GM13976 (cell line): ENCODE measurements at places on chromosomes 7 and 10.
A peak's percentile ranks its signal among the peaks of the same experiment; 100 is the strongest.

- peak; percentile 15 for DNase-seq
Observed at GRCh38 chr10:69633673-69634635, 3.9 kb downstream of the FAM241B start.

GRCh38 chr10:96082748-96083147, 39.4 kb downstream of the CCNJ start:
- DNase-seq, result no peak

GRCh38 chr10:86665218-86665607, 3.1 kb upstream of the LDB3 start:
- no peak for DNase-seq

DNA sequence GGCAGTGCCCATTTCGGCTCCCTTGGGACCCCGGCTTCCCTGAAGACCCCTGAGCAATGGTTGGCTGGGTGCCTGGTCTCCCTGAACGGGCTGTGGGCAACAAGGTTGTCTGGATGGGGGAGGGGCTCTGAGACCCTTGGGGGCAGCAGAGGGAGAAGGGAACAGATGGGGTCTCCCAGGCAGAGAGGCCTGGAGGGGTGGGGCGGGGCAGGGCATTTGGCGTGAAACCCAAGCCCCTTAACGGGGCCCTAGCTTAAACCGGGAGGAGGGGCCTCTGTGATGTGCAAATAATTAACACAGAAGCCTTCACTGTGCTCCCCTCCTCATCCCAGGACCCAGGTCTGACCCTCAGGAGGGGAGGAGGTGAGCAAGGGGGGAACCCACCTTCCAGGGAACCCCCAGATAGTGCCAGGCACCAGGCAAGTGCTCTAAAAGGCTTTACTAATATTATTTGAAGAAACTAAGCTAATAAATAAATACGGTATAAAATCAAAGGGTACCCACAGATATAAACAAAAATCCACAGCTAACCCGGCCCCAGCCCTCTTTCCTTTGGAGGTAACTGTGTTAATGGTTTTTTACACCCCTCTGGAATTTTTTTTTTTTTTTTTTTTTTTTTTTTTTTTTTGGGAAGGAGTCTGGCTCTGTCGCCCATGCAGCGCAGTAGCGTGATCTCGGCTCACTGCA, 170.8 kb downstream of the RNF216 start:
- no peak for DNase-seq

DNA sequence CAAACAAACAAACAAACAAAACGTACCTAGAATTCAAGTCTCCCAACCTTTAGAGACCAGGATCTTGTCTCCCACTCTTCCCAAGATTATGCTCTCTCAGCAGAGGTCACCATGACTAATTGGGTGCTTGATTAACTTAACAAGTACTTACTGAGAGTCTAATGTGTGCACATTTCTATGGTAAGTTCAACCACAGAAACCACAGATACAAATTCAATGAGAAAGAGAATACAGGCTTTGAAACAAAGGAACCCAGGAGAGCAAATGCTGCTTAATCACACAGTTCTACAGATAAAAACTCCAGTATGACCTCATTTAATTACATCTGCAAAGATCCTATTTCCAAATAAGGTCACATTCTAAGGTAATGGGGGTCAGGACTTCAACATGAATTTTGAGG, 142.8 kb downstream of the DNAJC1 start:
- DNase-seq, result no peak

GRCh38 chr10:22442468-22442867, 97.2 kb downstream of the SPAG6 start:
- DNase-seq, result no peak

DNA sequence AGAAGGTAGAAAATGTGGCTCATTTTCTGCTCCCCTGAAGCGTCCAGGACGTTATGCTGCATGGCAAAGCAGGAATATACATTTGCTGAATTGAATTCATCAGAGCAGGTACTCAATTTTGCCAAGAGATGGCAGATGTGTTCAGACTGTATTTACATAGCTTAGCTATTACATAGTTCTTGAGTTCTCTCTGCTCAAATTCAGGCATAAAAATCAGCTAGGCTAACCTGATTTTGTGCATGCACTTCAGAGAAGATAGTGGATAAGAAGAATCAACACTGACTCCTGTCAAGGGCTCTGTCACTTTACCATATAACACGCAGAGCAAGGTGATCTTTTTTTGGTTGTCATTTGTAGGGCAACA, 209.2 kb upstream of the FAM3C start:
- no peak for DNase-seq

GRCh38 chr10:122130474-122131110, 140.5 kb upstream of the BTBD16 start:
- DNase-seq, result no peak

GRCh38 chr7:106640368-106641141, 20.4 kb downstream of the CCDC71L start:
- no peak for DNase-seq

DNA sequence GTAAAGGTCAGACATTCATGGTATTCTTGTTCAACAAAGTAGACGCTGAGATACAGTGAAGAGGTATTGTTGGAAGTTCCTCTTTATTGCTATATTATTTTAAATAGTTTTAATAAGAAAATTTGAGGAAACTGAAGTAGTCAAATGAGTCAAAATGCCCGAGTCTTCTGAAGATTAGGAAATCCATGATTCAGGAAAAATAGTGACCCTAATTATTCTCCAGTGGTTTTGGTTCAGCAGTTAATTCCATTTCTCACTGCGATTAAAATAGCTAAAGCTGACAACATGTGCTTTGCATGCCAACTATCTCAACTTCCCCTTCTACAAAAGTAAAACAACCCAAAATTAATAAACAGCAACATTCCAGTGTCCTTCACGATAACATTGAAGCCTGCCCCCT, 32.7 kb upstream of the PFKP start:
- no peak for DNase-seq

DNA sequence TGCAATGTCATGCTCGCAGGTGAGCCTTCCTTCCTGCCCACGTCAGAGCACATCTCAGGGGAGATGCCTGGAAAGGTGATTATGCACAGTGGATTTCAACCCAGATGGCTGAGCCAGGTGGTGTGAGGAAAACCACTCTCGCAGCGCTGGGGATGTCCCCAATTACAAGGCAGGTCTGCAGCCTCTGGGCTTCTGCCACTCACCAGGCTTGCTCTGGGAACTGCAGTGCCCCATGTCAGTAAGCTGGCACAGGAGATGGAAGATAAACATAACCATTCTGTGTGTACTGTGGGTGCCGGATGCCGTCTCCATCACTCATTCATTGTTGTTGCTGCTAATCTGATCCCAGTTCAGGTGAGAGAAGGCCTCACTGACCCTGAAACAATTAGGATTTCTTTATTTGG, 222.9 kb upstream of the PITRM1 start:
- DNase-seq, result no peak

DNA sequence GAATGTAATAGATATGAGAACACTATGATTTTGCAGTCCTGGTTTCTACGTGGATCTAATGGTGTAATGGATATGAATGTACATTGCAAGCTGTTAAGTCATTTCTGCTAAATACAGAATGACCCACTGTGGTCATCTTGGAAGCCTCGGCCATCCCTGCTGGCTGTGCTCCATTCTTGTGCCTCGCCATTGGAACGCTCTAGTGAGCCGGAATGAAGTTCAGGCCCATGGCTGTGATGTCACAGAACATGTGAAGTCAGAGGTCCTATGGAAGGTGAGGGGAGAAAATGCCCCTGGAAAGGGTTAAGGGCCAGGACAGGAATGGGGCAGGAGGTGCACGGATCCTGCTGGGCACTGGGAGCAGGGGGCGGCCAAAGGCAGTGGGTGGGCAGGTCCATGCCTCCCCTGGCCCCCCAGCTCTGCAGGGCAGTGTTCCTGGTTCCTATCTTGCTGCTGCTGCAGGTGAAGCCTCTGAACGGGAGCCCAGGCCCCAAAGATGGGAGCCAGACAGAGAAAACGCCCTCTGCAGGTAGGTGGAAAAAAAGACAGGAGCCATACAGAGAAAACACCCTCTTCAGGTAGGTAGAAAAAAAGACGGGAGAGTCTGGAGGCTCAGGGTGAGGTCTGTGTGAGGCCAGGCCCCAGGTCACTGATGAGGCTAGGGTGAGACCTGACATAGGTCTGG, at the start of gene LLCFC1:
Gene LLCFC1, plus strand, starts transcription at position 259 of the 685 bp plus-strand sequence. Its CDS starts 138 bp downstream, at position 397.
- DNase-seq, result peak; percentile 58

- DNase-seq, result no peak
Observed at GRCh38 chr7:22129819-22130580, 184.3 kb upstream of the CDCA7L start.

GRCh38 chr7:42913591-42913990, 1.7 kb upstream of the C7orf25 start:
- no peak for DNase-seq

DNA sequence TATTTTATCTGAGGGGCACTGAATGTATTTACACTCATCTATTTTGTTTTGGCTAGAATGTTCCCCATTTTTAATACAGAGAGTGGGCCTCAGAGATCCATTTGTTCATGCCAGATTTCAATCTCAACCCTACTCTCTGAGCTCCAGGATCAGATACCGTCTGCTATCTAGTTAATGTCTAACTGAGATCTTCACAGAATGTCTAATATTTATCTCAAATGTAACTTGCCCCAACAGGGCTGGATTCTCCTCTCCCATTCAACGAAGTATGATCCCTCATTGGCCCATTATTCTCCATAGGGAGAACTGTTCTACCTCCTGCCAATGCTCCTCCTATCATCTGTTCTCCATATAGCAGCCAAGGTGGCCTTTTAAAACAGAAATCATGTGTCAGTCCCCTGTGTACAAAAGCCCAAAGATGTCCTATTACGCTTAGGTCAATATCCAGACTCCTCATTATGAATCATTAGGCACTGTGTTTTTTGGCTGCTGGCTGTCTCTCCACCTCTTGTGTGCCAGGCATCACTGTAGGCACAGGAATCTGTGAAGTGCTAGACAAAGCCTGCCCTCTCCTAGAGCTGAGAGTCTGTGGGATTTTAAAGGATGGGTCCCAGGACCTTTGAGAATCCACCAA, 169.3 kb upstream of the AGK start:
- DNase-seq, result no peak

- no peak for DNase-seq
Observed at GRCh38 chr10:69268761-69269416, 9.4 kb upstream of the HK1 start.

GRCh38 chr10:88835910-88836221, 15.8 kb downstream of the ANKRD22 start:
- no peak for DNase-seq

- DNase-seq, result no peak
Observed at GRCh38 chr10:124342136-124342820, 76.4 kb downstream of the OAT start.

DNA sequence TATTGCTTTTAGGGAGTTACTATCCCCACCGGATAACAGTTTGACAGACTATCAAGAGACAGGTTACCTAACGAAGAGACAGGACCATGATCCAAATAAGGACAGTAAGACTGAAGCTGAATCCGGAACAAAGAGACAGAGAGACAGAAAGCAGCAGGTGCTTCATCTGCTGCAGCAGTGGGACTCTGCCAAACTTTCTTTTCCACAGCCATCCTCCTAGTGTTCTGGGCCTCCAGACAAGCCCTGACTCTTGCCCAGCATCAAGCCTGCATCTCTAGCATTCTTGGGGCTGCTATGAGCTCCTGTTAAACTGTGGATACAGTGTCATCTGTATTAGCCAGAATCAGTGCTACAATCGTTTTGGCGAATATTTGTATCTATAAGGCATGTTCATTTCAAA, 761.7 kb downstream of the GRID1 start:
- DNase-seq, result no peak

GRCh38 chr7:37476881-37477450, 28.3 kb upstream of the ELMO1 start:
- no peak for DNase-seq

GRCh38 chr7:1242256-1242605, 9.6 kb downstream of the UNCX start:
- no peak for DNase-seq

DNA sequence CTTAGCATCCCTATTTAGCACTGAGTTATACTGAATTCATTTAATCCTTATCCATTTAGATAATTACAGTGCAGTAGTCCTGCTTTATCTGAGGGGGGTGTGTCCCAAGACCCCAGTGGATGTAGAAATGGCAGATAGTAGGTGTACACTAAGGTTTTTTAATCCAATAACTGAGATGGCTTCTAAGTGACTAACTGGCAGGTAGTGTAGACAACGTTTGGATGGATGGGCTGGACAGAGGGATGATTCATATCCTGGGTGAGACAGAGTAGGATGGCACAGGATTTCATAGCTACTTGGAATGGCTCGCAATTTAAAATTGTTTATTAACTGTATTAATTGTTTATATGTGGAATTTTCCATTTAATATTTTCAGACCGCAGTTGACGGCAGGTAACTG, 295.6 kb downstream of the CCDC3 start:
- no peak for DNase-seq

GRCh38 chr7:109996927-109997326, 1094.0 kb upstream of the LRRN3 start:
- DNase-seq, result no peak

DNA sequence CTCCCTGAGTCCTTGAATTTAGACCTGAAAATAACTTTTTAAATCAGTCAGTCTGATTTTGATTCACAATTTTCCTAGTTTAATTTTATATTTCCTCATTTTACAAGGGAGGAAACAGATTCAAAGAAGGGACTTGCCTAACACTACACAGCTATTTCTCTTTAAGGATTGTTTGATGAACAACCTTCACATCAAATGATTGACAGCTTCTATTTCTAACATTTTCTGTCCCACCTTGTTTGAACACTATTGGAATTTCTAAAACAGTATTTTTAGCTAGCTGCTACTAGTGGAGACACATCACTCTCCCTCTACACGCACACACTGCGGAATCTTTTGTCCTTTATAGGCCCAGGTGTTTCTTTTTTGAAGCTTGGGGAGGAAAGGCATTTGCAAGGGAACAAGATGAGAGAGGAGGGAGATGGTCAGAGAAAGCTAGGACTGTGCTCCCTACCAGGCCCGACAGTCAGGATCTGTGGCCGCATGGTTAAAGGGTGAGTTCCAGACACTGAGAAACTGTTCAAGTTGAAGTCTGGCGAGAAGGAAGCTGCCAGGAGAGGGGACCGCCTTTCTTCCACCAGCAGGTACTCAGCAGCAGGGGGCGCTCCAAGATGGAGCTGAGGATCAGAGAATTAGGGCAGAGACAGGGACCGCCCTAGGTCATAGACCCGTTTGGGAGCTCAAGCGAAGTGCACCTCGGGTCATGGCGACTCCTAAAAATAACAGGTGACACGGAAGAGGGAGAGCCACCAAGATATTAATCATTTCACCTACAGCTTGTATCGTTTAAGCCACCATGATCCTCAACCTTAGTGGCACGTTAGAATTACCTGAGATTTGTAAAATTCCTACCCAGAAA, 49.7 kb downstream of the DNAJC12 start:
- peak; percentile 74 for DNase-seq

DNA sequence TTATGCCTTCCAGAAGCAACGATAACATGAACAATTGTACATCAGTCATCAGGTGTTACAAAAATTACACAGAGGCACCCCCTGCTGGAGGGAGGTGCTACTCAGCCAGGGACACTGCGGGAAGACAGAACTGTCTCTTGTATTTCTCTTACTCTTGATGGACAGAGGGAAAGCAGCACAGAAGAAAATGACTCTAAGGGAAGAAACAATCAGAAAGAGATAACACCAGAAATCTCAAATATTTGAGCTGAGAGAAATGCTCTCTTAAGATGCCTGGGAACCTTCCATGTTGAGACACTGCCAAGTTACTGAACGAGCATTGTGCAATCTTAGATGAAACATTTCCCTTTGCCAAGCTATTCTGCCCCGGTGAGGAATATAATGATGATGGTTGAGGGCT, 227.6 kb upstream of the NPSR1 start:
- DNase-seq, result peak; percentile 12

GRCh38 chr10:120086066-120086465, 193.5 kb downstream of the SEC23IP start:
- no peak for DNase-seq

- no peak for DNase-seq
Observed at GRCh38 chr10:78247266-78247665, 213.6 kb downstream of the RPS24 start.
